Breast epithelium (tissue), 4 donors: ENCODE measurements at places on chromosomes 4 and X.

DNA sequence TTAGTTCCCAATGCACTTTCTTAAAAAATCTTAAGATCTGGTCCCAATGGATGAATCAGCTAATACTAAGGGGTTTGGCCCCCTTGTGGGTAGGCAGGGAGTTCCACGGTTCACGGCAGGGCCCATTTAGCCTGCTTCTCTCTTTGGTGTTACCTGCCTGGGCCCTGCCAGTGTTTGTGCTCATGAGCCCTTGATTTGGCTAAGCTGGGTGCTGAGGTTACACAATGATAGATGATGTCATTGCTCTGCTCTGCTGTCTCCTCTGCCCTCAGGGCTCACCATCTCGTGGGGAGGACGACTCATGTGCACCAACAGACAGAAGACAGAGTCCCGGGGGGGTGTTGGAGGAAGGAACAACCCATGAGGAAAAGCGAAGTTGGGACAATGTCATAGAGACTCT lies 24.4 kb downstream of the RTL5 start:
- H3K36me3 ChIP-seq: no peaks in the 10 kb centered on the region
- no peak overlapping the region for H3K4me3 ChIP-seq
- no peaks in the 10 kb centered on the region for H3K4me1 ChIP-seq
- H3K27me3 ChIP-seq: no peaks in the 10 kb centered on the region

GRCh38 chr4:89266128-89266527 lies 41.5 kb downstream of the GPRIN3 start:
- DNase-seq: no peak
- no peaks in the 10 kb centered on the region for H3K4me1 ChIP-seq
- no peak overlapping the region for H3K4me3 ChIP-seq

DNA sequence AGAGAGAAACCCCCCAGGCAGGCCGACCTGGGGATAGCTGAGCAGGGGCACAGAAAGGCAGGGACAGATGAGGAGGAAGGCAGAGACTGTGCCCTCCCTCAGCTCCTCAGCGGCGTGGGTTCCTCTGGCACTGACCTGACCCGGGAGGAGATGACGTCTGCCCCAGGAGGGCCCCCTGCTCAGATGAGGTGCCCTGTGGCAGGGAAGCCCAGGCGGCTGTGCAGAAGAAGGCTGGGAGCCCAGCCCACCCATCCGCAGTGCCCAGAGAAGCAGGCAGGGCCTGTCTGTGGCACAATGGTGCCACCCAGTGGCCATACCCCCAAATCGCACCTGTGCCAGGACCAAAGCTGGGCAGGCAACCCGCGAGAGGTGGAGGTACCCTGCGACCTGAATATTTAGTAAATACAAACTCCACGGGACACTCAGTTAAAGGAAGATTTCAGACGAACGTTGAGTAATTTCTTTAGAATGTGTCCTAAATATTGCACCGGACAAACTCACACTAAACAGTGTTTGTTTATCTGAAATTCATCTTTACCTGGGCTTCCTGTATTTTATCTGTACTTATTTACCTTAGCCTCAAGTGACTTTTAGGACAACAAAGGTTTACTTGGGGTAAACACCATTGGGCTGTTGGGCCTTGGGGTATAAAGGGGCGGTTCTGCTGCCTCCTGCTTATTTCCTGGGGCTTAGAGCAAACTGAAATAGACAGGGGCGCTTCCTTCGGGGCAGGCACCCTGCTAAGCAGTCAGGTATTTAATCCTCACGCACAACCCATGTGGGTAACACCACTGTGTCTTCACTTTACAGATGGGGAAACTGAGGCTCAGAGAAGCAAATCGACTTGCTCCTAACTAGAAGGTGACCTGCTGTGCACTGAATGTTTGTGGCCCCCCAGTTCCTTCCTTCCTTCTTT lies 46.5 kb upstream of the HMX1 start:
- no peak overlapping the region for H3K27ac ChIP-seq
- peak; percentile 75 for DNase-seq
- H3K27me3 ChIP-seq: peaks cover 39% of the 10 kb centered on the region
- no peak overlapping the region for H3K4me3 ChIP-seq
- no peaks in the 10 kb centered on the region for H3K4me1 ChIP-seq
- no peaks in the 10 kb centered on the region for H3K36me3 ChIP-seq

- H3K27ac ChIP-seq: no peak overlapping the region
- DNase-seq: no peak
- no peaks in the 10 kb centered on the region for H3K36me3 ChIP-seq
Observed at GRCh38 chr4:42399393-42399792, 2.1 kb downstream of the SHISA3 start.

DNA sequence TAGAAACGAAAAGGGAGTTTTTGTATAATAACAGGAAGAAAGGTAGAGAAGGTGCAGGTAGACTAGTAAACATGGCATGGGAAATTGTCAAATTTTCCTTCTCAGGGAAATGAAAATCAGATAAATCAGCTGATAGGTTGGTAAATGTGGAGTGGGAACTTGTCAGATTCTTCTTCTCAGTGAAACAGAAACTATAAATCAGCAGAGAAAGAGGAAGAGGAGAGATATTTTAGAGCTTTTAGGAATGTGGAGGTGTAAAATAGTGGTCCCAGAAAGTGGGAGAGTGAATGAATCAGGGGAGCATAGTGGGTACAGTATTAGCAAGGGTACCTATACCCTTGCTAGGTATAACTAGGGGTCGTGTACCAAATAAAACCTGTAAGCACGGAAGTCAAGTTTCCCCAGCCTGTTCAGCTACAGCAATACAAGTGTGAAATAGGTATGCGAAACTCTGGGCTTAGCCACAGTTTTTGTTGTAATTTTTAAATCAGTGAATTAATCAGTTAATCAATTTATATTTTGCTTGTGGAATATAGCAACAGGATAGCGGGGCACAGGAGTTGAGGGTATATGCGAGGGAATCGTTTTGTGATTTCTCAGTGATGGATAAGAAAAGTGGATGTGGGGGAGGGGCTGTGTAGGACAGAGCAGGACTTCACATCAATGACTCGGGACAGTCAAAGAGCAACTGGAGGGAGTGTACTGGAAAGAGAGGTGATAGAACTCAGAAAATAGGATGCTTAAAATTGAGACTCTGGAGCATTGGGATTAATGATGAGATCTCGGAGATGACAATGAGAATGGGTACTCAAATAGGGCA lies 561.5 kb downstream of the INPP4B start:
- H3K4me1 ChIP-seq: no peaks in the 10 kb centered on the region
- no peak for DNase-seq
- H3K27ac ChIP-seq: no peak overlapping the region
